ENCODE measurements at places on chromosomes 7 and 10. TPM values are rescaled to one million over a fixed set of nuclear protein-coding genes. Genes with fewer than 3 reads are reported as not detected.
A peak's percentile ranks its signal among the peaks of the same experiment; 100 is the strongest.

Gene MEIG1
- total RNA-seq = not detected

Gene ZKSCAN1
- 76.6 TPM for total RNA-seq

DNA sequence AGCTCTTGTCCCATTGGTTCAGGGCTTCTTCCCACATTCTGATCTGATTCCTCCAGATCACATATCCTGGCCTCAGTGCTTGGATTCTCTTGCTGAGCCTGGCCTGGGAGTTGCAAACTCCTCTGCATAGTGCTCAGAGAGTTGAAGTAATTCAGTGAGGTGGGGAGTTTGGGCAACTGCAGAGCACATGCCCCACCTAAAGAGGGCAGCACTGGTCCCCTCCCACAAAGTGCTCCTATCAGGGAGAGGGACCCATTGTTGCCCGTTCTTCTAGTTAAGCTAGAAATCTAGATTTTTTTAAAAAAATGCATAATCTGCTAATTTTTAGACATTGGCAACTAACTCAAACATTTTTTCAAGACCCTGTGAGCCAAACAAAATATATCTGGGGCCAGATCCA lies 45.1 kb downstream of the CHN2 start:
- no peak for DNase-seq

- no peak for DNase-seq
These were observed 45.3 kb downstream of the TMEM178B start for GRCh38 chr7:141119187-141119586.

Gene GALNT17
- 2.4 TPM for total RNA-seq

DNA sequence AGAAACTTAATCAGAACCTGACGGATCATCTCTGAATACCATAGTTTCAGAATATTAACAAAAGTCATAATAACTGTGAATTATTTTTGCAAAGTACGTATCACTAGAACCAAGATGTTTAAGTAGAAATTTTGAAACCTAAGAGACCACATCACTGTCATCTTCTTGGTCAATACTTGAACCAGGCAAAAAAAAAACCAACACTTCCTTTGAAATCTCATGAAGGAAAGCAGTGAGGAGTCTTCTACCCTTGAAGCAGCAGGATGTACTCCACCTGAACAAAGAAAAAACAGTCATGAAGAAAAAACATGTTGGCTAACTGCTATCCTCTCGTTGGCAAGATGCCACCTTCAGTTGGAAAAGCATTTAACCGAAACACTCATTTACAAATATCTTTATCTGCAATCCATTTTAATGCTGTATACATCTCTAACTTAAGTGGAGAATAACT lies 82.4 kb downstream of the SRPK2 start:
- no peak for DNase-seq

DNA sequence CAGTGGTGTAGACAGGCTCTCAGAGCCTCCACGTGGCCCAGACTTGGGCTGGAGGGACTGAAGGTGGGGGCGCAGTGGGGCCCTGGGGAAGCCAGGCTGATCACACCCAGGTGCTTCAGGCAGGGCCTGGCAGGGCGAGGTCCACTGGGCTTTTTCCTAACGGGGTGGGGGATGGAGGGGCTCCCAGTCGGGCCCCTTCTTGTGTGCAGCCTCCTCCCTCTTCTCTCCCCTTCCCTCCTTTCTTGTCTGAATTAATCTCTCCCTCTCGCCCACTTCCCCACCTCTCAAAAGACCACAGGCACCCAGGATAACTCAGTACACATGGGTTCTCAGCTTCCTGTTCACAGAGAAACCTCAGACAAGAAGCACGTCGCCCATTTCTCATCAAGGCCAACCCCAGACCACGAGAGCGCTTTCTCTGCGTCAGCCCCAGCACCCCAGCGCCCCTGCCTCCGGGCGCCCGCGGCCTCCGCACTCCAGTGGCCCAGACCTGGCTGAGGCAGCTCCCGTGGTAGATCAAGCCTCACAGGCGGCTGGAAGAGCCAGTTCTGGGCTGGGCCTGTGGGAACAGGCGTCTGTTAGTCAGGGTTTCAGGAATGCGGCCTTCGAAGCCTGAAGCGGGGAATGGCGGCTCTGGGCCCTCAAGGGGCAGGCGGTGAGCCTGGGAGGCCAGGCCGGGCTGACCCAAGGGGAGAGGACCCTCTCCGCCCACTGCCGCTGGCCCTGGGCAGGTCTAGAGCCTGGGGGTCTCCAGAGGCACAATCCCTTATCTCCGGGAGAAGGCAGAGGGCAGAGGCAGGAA lies 50.6 kb downstream of the PWWP2B start:
- peak; percentile 87 for DNase-seq

Measured in kidney (tissue), 22 donors.